ENCODE measurements at places on chromosomes 12 and 14. TPM values are rescaled to one million over a fixed set of nuclear protein-coding genes. Genes with fewer than 3 reads are reported as not detected.

DNA sequence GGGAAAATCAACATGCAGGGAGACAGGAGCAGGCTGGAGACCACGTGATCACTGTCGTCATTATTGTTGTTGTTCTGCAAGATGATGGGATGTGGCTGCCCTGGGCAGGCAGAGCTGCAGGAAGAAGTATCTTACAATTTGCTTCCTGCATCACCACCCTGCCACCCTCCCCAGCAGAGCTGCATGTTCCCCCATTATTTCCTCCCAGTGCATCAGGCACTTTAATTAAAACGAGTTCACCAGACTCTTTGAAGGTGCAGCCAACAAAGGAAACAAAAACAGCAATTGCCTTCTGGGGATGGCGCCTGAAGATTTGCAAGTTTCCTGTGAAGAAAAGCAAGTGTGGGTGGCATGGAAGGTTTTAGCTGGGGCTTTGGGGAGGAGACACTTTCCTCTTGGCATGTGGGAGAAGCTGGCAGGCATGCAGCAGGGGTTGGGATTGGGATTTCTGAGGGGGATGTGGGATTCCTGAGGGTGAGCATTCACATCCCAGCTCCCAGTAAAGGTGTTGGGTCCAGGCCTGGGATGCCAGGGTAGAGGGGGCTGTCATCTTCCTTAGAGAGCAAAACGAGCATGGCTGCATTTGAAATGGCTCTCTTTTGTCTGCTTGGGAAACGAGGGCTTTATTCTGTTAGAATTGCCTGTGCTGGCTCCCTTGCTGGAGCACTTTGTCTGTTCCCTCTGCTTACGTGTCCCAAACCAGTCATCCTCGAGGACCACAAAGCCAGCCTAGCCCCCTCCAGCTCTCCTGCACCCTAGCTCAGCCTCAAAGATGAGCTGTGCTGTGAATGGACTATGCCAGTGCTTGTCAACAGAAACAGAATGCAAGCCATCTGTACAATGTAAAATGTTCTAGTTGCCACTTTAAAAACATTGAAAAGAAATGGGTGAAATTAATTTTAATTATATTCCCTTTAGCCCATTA, 11.5 kb upstream of the C14orf132 start:
- no peak for DNase-seq

The DPPA3 gene
- total RNA-seq, result 1.2 TPM

GRCh38 chr12:127809275-127809674, 457.7 kb upstream of the TMEM132C start:
- no peak for DNase-seq

DNA sequence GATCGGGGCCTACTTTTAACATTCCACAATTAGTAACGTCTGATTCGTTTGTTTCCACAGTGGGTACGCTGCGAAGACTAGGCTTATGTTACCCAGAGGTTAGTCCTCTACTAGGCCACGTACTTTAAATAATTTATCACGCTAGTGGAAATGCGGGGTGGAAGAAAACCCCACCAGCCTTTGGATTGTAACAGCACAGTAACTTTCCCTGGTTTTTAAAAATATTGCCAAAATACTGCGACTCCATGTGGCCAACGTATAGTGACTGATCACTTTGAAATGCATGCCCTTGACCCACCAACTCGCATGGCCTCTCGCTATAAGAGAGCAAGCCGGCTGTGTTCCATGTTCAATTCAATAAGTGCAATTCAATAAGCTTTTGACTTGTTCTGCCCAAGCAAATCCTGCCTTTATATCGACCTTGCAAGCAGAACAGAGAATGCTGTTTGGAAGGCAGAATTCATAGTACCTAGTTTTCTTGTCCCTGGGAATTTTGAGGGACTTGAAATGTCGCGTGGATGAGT, 882 bp upstream of the GTF2A1 start:
- no peak for DNase-seq
